ENCODE measurements at places on chromosomes 5 and 9.

DNA sequence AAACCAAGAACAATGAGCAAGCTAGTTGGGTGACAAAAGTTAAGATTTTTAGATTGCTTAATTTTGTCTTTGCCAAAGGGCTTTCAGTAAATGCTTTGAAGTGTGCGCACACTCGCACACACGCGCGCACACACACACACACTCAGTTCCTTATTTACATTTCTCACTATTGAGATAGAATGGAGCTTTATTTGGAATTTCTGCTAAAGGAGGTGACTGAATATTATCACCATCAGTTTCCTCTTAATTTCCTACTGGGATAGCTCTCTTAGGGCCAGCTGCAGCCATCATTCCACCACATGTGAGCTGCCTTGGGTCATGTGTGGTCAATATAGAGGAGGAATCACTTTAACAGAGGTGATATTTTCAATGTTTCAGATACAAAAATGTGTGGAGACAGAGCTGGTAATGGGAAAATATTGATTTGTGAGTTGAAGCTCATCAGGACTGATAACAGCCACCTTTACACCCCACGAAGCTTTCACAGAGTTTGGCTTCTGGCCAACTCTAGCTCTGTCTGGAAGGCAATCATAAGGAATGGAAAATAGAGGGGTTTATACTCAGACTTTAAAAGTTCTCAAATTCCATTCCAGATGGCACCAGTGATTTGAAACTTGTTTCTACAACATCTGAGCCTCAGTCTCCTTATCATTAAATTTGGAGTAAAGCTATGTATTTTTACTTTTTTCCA is 99.9 kb downstream of the MACIR start:
- DNase-seq: no peak

- no peak for DNase-seq
Observed at GRCh38 chr5:151886546-151887275, 37.9 kb downstream of the GLRA1 start.

DNA sequence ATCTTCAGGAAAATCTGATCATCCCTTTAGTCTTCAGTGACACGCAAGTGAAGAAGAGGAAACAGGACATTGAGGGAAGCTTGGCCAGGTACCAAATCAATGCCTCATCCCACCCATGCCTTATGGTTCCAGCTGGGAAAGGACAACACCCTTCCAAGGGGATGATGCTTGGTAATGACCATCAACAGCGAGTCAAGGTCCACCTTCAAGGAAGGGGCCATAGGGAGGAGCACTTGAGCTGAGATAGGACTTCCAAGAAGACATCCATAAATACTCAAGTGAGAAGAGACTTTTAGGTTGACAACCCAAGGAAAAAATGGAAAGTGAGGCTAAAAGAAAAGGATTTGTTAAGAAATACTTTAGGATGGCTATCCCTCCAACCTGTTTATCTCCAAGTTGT is 27.1 kb upstream of the GAS1 start:
- no peak for DNase-seq

DNA sequence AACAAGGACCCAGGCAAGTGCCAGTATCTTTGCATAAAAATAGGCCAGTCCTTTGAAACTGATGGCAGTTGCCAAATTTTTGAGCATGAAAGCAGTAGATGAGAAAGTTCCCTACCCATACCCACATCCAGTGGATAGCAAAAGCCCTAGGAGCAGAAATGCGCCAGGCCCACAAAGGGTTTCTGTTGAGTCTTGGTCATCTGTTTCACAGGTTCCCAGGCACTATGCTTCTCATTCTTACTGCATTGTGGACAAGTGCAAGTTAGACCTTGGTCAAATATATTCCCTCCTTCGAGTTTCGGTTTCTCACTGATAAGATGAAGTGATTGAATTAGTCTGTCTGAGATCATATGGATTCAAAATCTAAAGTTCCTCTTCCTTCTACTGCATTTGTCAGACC is 152.3 kb downstream of the NR3C1 start:
- no peak for DNase-seq

- no peak for DNase-seq
Observed at GRCh38 chr9:88559661-88560060, 24.7 kb downstream of the NXNL2 start.

DNA sequence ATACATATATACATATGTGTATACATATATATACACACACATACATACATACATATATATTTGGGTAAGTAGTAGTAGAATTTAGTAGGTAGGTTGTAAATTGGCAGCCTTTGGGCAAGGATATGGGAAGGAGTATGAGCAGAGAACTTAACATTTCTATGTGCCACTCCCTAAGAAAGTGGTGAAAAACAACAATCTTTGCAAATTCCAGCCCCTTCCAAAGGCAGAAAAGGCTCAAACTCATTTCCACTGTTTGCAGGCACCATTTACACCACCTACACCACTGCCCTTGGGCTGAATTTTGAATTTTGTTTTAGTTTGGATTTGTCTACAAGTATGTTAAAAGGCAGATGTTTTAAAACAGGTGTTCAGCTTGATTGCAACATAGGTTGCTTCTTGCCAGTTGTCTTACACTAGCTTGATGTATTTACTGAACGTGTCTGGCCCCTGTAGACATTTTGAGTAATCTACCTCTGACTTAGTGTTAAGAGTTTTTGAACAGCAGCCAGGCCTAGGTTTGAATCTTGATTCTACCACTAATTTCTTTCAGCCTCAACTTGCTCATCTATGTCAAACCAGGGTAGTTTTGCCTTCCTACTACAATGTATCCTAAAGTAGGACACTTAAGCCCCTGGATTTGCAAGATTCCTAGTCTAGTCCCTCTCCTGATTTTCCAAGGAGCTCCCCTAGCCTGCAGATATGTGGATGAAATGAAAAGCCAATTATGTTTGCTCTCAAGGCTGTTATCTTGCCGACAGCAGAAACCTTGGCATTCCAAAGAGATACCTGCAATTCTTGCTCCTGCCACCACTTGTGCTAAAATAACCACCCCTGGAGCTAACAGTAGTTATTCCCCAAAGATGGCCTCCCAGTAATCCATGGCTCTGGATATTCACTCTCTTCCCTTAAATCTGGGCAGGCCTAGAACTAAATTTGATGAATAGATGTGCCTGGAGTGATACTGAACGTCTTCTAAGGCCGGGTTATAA is 156.2 kb upstream of the SLC44A1 start:
- DNase-seq: no peak

GRCh38 chr9:70262948-70263347 is 4.2 kb downstream of the SMC5 start:
- no peak for DNase-seq

- no peak for DNase-seq
Observed at GRCh38 chr5:83343299-83343698, 128.2 kb upstream of the VCAN start.

- no peak for DNase-seq
Observed at GRCh38 chr5:150758203-150758530, 650 bp downstream of the DCTN4 start.

GRCh38 chr5:147746986-147747385 is 35.5 kb downstream of the JAKMIP2 start:
- DNase-seq: no peak

GRCh38 chr5:72598401-72599064 is 91.3 kb upstream of the ZNF366 start:
- DNase-seq: no peak
